CD4-positive, alpha-beta T cell treated with Interleukin-4 for 4 hours (primary cell): ENCODE measurements at places on chromosomes 1 and 21.

DNA sequence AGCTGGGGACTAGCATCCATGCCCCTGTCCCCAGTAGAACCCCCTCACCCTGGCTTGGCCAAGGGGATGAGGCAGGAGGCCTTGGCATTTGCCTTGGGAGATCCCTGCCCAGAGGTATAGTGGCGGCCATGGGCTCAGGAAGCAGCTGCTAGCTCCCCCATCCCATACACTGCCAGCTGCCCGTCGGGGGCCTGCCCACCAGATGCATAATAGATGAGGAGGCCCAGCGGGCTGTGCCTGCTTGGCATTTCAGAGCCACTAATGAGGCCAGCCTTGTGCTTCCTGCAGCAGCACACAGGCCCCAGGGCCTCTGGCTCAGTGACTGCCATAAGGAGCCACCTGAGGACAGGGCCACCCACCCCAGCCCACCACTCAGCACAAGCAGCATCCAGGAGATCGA is 23.6 kb downstream of the RAP1GAP start:
- DNase-seq, result no peak

- DNase-seq, result no peak
These were observed 32.5 kb upstream of the DISC1 start for GRCh38 chr1:231594123-231594522.

GRCh38 chr1:115654125-115654524 is 12.4 kb downstream of the VANGL1 start:
- DNase-seq, result no peak

- no peak for DNase-seq
These were observed 6.5 kb downstream of the INSRR start for GRCh38 chr1:156852418-156852874.

GRCh38 chr1:81876901-81877733 is 76.4 kb downstream of the ADGRL2 start:
- DNase-seq, result no peak

DNA sequence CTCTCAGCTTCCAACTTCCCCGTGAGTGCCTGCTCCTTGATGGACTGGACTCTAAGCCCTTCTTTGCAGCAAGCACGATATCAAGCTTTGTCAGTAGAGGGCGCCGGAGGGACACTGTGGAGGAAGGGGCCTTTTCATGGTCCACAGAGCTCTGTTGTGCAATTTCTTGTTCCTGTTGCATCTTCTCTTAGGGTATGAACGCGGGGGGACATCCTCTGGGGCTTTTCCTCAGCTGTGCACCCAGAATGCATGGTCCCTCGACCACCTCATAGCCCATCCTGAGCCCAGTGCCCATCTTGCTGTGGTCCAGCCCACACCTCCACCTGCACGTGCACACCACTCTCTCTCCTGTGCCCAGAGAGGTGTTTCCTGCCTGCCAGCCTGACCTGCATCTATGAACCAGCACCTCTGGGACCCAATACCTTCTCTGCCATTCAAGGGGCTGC is 556.8 kb downstream of the PTPRU start:
- peak; percentile 41 for DNase-seq
